ENCODE measurements at places on chromosomes 2 and 18.

- DNase-seq: no peak
These were observed 1.8 kb downstream of the CNNM3 start for GRCh38 chr2:96817882-96818281.

GRCh38 chr2:232170396-232170795 lies 208.2 kb upstream of the ALPP start:
- DNase-seq: no peak

DNA sequence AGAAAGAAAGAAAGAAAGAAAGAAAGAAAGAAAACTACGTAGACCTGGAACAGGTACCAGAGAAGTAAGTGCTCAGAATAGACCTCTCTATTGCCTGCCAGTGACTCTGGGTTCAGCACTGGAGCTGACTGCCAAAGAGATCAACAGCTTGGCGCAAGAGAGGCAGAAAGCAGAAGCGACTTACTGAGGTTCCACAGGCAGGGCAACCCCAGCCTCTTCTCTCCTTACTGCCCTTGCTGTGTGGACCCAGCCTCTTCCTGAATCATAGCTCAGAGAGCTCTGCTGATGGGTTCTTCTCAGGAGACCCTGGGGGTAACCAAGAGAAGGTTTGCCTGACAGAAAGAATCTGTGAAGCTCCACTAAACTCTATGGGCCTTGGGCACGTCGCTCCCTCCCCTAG lies 7.1 kb downstream of the CAPN13 start:
- no peak for DNase-seq

DNA sequence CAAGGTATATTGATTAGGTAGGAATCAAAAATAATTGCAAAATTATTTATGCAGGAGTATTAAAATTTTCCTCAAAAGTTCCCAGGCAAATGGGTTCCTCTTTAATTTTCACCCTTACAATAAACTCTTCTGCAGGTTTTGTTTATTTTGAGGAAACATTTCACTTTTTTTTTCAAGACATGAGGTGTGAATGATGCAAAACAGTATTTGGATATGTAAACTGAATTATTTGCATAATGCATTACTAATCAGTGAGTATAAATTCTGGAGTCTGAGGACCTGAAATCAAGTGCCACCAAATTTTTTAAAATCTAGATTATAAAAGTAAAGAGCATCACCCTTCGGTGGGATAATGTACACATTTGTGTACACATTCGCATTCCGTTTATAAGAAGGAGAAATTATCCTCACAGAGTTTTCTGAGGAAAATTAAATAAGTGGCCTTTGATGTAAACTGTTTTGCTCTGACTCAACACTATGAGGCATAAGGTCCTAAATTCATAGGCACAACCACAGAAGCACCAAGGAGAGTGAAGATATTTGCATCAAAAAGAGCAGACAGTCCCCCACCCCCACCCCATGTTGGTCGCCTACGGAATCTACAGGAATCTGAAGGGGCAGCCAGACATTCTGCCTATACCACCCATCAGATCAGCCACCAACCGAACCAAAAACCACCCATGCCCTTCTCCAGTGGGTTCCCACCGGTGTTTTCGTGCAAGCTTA lies 33.1 kb downstream of the BCL11A start:
- DNase-seq: no peak

- no peak for DNase-seq
These were observed 34.1 kb downstream of the NOL10 start for GRCh38 chr2:10655499-10656225.

DNA sequence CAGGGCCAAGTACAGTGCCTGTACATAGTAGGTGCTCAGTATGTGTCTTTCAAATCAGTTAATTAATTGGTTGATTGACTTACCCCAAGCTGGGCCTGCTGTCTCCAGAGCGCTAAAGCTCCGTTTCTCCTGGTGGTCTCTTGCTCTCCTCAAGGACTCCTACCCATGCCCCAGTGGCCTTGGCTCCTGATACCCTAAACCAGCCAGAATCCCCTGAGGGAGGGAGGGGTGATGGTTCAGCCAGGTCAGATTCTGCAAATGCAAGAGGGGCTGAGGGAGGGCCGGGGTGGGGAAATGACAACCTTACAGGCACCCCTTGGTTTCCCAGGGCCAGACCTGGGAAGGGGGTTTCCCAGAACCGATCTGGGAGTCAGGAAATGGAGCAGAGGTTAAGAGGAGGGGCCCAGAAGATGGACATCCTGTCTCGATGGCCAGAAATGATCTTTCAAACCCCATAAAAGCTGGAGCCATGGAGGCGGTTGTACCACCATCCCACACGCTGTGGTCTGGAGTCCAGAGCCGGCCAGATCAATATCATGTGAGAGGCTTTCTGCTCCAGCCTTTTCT lies 209.1 kb downstream of the TNS1 start:
- DNase-seq: no peak

DNA sequence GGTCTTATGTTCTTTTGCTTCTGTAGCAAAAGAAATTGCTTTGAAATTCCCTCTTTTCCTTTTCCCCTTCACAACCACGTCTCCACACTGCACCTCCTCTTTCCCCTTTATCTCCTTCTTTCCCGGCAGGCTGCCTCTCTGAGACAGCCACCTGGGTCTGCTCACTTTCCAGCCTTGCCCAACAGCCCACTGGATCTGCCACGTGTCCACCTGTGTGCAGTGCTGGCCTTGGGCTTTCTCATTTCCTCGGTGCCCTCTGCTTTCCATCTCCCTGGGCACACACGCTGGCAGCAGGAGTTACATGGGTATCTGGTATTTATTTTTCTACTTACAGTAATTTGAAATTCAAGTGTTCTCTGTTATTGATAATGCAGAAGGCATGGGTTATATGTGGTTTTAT lies 213.4 kb upstream of the LYPD1 start:
- no peak for DNase-seq

DNA sequence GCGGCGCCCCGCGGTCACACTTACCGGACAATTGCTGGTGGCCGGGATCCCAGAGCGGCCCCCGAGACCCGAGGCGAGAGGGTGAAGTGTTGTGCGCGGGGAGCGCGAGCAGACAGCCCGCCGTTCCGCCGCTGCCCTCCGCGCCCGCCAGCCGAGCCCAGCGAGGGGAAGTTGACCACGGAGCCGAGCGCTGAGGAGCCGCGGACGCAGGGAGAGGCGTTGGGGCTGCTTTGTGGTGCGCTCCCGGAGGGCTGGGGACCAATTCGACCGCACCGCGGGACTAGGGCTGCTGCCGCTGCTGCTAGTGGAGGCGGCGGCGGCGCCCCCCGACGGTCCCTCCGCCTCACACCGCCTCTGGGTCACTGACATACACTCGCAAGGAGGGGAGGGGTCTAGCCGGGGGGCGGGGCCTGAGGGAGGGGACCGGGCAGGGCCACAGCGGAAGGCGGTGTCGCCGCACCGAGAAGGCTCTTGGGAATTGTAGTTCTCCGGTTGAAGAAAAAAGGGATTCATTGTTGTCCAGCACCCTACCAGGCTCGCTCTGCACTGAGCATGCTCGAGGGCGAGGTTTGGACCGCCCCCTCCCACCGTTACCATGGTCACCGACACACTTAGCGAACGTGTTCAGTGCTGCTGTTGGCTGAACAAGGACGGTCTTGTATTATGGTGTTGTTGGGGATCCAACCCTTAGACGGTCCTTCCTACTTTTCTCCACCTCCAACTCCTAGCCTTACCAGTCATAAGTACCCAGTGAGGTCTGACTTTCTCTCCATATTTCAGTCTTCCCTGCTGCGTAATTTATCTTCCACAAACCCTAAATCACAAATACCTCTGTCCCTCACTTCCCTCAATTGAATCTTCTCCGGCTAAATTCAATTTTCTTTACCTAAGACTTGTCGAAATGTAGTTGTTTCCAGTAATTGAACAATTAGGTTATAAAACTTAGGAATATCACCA lies at the start of gene PELI1:
Gene PELI1, minus strand, starts transcription at position 364 of the 957 bp plus-strand sequence. CDS start 36,110 bp downstream, outside the sequence.
- DNase-seq: peak; percentile 72

DNA sequence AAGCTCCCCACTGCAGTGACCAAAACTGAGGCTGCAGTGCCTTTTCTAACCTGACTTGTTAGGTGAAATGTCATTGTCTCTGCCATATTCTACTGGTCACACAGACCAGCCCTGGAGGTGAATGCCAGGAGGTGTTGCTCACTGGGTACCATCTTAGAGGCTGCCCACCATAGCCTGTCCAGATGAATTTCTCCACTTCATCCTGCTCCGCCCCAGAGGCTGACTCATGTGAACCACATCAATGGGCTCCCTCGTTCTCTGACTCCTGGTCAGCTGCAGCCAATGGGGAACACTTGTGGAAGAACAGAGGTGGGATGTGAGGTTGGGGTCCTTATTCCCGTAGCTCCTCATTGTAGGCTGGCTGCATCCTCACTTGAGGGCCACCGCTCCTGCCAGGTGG lies 3.4 kb upstream of the NARS1 start:
- no peak for DNase-seq

DNA sequence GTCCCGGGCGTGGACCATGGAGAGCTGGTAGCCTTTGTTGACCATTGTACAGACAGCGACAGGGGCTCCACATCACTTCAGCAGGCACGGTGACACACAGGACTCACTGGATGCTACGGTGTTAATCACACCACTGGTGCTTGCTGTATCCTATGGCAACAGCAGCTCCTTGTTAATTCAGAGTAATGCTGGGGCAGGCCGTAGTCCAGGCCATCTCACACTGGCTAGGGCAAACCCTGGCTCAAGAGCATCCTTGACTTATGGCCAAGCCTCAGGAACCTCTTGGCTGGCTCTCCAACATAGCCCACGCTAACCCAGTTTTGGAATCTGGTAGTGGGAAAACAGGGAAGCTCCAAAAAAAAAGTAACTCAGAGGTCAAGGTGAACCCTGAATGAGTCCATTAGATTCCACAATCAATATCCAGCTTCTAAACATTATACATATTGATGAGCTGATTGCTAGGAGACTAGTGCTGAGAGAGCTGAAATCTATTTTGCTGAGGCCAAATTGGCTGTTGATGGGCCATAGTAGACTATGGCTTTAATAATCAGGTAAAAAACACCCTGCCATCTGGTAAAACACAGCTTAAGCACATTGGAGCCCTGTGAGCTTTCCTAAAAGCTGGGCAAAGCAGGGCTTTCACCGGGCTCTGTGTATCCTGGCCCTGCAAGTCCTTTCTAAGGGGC lies 253.6 kb downstream of the PRKCE start:
- no peak for DNase-seq

GRCh38 chr2:156309917-156310316 lies 22.6 kb downstream of the NR4A2 start:
- no peak for DNase-seq

- DNase-seq: no peak
These were observed 239.2 kb upstream of the DOK6 start for GRCh38 chr18:69161383-69162028.

- DNase-seq: no peak
These were observed 8.8 kb upstream of the PRLH start for GRCh38 chr2:237557633-237558015.

GRCh38 chr2:95309599-95309998 lies 12.5 kb downstream of the KCNIP3 start:
- DNase-seq: no peak

- DNase-seq: no peak
These were observed 159.5 kb downstream of the SEPTIN10 start for GRCh38 chr2:109454304-109454703.

GRCh38 chr18:48806551-48807261 lies 144.1 kb downstream of the SMAD7 start:
- no peak for DNase-seq

- no peak for DNase-seq
These were observed 117.2 kb downstream of the SH3RF3 start for GRCh38 chr2:109246176-109246575.

DNA sequence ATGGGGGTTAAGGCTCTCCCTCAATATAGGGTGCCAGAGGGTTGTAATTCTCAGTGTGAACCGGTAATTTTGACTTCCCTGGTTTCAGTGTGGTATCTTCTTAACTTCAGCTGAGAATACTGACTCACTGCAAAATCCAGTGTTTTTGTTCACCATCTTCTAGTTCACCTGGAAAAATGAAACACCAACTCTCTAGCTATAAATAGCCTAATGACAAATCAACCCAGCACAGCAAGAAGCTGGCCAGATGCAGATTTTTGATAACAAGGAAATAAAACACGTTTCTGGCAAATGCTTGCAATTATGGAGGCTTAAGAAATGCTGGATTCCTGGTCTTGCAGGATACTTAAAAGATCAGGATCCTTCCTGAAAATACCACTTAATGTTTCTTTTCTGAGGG lies 192.3 kb downstream of the CLIP4 start:
- DNase-seq: no peak

DNA sequence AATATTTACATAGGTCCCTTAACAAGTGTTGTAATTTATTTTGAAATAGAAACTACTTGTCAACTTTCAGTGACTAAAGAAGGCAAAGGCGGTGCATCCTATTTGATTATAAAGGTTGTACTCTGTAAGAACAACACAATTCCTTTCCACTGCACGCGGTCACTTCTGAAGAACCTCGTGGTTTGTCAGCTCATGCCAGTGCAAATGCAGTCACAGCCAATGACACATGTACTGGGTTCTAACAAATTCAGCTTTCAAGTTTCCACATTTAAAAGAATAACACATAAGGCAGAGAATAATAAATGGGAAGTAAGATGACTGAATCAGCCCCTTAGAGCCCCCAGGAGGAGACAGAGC lies 39.7 kb downstream of the CYB5A start:
- no peak for DNase-seq

DNA sequence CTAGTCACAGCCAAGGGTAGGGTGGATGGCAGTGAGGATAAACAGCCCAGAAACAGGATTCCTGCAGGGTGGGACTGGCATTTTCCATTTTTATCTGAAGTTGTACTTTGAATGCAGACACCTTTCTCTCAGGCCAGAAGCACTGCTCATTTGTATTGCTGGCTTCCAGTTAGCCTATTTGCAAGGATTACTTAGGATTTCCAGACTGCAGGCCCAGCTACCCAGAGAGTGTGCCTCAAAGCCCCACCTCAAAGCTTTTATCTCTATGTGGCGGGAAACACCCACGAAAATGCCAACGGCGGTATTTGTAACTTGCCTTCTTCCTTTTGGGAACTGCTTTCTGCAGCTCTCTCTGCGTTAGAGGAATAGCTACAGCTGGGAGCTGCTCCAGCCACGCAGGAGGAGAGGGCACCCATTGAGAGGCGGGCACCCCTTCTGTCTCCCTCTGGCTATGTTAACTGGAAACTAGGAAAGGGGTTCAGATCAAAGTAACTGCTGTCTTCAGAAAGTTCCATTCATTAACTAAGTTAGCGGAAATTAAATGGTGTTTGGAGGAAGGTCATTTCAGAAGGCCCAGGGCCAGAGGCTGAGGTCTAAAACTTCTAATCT lies 144.9 kb downstream of the TGIF1 start:
- DNase-seq: no peak

- no peak for DNase-seq
These were observed 169.2 kb upstream of the GLI2 start for GRCh38 chr2:120566331-120567035.

DNA sequence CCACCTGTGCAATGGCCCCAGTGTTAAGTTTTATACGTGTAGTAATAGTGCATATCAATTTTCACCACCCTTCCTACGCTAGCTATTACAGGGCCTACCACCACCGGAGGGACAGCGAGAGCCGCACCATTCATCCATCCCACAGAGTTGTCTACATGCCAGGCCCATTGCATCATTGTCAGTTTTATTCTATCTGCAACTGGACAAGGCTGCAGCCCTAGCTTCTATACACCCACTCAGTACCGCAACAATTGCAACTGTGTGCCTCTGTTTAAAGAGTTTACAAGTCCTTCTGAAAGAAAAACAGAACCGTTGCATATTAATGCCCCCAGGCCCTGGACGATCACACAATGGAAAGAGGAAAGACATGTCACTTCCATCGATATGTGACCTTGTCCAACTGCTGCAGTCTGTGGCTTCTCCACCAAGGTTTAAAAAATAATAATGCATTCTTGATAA lies 58.6 kb downstream of the ZEB2 start:
- no peak for DNase-seq

All from stimulated activated CD8-positive, alpha-beta memory T cell treated with anti-CD3 and anti-CD28 coated beads, Interleukin-2, amount 100 ng/mL, for 1 hour (primary cell).